MM.1S (cell line): ENCODE measurements at places on chromosomes 5 and 9.

DNA sequence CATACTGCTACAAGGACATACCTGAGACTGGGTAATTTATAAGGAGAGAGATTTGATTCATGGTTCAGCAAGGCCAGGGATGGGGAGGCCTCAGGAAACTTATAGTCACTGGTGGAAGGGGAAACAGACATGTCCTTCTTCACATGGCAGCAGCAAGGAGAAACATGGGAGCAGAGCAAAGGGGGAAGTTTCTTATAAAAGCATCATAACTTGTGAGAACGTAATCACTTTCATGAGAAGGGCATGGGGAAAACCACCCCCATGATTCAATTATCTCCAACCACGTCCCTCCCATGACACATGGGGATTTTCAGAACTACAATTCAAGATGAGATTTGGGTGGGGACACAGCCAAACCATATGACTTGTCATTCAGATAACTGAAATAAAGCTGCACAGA lies 100.9 kb downstream of the ST8SIA4 start:
- no peak overlapping the region for H3K27ac ChIP-seq
- no peak overlapping the region for H3K4me3 ChIP-seq
- no peaks in the 10 kb centered on the region for H3K27me3 ChIP-seq
- H3K36me3 ChIP-seq, result no peaks in the 10 kb centered on the region

DNA sequence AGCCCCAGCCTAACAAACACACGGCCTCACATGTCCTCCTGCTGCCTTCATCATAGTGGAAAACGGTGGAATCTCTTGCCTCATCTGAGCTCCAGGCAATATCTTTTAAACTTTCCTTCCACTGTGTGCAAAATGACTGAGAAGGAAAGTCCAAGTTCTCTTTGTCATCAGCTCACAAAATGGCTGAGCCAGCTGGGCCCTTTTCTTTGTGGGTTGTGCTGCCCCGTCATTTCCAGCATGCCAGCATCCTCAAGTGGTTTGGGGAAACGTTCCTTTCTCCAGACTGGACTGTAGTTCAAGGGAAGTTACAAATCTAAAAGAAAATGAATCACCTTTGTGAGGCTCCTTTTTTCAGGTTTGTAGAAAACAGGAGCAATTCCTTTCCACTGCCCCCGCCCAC lies 171.1 kb upstream of the FSTL4 start:
- no peak overlapping the region for H3K4me3 ChIP-seq
- H3K27ac ChIP-seq, result no peak overlapping the region
- no peaks in the 10 kb centered on the region for H3K36me3 ChIP-seq
- H3K27me3 ChIP-seq, result no peaks in the 10 kb centered on the region
- no peaks in the 10 kb centered on the region for H3K4me1 ChIP-seq
- DNase-seq, result no peak

DNA sequence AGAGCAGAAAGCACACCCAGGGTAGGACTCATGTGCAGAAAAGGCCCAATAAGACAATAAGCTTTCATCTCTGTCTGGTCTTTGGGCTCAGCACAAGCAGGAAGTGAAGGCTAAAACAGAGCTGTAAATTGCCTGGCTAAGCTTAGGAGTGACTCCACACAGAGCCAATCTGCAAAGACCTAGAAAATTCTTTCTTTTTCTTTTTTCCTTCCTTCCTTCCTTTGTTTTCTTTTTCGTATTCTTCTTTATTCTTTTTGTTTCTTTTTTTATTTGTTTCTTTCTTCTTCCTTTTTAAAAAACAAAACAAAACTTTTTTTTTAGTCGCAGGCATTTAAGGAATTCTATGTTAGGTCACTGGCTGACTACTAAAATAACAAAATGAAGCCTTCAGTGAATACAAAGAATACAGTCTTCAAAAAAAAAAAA lies 12.2 kb downstream of the SLC35A4 start:
- no peaks in the 10 kb centered on the region for H3K36me3 ChIP-seq
- no peak overlapping the region for H3K27ac ChIP-seq
- no peaks in the 10 kb centered on the region for H3K4me1 ChIP-seq
- no peak for DNase-seq
- H3K4me3 ChIP-seq, result no peak overlapping the region
- no peaks in the 10 kb centered on the region for H3K27me3 ChIP-seq

DNA sequence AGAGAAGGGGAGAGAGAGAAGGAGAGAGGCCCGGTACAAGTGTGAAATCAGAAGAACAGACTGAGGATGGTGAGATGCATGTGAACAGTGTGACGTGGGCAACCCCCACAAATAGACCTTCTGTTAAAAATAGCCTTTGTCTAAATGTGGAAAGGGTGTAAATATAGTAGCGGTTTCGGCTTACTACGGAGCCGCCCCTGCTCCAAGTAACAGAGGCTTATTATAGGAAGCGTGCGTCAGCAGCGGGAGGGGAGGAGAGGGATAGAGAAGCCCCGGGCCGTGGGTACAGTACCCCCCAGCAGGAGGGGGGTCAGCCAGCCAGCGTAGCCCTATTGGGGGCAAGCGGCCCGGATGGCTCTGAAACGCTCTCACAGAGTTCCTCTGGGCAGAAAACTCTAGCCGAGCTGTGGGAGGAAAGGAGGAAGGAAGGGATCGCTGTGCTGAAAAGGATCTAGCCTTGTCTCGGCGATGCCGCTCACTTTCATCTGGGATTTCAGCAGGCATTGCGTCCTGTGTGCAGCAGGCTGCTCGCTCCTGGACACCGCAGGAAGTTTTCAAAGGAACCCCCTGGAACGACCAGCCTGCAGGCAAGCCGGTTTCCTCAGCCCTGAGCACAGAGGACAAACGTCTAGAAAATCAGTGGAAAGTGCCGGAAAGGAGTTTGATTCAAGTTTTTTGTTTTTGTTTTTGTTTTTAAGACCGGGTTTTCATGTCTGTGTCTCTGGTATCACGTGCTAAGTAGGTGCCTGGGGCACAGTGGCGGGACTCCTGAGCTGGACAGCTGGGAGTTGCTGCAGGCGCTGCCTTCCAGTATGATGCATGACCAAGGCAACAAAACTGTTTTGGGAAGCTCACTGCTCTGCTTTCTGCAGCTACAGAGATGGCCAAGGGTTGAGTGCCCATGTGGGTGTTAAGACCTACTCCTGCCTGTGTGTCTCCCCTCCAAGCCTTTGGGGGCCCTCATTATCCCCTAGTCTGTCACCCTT lies 146.6 kb downstream of the SEC61B start:
- H3K36me3 ChIP-seq, result no peaks in the 10 kb centered on the region
- no peaks in the 10 kb centered on the region for H3K27me3 ChIP-seq
- DNase-seq, result peak; percentile 26
- H3K27ac ChIP-seq, result no peak overlapping the region
- H3K4me1 ChIP-seq, result peaks cover 9% of the 10 kb centered on the region; the same call in 1 of the 2 replicates

DNA sequence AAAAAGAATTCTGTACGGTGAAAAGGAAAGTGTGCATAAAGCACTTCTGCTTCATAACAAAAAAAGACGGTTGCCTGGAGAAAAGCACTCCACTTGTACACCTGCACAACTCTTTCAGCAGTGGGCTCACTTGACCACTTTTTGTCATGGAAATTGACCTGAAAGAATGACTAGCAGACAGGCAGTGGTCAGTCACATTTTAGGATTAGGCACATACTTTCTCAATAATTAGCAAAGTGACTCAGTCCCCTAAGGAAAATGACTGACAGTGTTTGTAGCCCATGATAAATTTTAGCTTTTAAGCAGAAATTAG lies 169.3 kb downstream of the FANCC start:
- H3K27me3 ChIP-seq, result no peaks in the 10 kb centered on the region
- no peaks in the 10 kb centered on the region for H3K4me1 ChIP-seq
- DNase-seq, result no peak
- H3K36me3 ChIP-seq, result no peaks in the 10 kb centered on the region
- H3K4me3 ChIP-seq, result no peak overlapping the region
